Stimulated activated CD8-positive, alpha-beta memory T cell treated with anti-CD3 and anti-CD28 coated beads, Interleukin-4, amount 100 ng/mL, for 4 hours (primary cell): ENCODE measurements at places on chromosomes 1 and 21.

DNA sequence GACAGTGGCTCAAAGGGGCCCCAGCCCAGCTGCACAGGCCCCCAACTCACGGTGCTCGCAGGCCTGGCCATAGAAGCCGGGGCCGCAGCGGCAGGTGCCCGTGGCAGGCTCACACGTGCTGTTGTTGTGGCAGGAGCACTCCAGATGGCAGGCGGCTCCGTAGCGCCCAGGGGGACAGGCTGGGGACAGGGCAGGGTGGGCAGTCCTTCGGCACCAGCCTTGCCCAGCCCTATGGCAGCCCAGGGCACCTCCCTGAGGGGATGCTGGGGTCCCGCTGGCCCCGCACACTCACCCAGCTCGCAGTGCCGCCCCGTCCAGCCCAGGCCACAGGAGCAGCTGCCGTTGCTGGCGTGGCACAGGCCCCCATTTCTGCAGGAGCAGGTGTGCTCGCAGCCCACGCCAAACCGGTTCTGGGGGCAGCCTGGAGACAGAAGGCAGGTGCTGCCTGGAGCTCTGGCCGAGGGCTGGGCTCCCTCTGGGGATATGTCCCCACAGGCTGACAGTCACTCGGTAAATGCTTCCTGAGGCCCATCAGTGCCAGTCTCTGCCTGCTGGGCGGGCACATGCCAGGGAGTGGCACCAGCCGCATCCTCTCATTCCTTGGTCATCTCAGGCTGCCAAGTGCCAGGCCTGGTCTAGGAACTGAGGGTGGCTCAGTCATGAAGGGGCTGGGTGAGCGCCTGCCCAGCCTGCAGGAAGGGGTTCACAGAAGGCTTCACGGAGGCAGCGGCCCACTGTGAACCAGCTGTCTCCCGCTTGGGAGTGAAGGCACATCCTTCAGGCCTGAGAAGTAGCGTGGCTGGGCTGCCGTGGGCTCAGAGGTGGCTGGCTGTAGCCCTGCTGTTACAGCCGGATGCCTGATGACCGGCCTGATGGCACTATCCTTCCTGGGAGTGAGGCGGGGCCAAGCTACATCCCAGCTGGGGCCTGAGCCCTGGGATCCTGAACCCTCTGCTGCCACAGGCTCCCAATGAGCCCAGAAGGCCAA is 40.1 kb downstream of the ARHGEF16 start:
- no peak for DNase-seq

GRCh38 chr1:167196166-167196565 is 24.5 kb upstream of the POU2F1 start:
- no peak for DNase-seq

DNA sequence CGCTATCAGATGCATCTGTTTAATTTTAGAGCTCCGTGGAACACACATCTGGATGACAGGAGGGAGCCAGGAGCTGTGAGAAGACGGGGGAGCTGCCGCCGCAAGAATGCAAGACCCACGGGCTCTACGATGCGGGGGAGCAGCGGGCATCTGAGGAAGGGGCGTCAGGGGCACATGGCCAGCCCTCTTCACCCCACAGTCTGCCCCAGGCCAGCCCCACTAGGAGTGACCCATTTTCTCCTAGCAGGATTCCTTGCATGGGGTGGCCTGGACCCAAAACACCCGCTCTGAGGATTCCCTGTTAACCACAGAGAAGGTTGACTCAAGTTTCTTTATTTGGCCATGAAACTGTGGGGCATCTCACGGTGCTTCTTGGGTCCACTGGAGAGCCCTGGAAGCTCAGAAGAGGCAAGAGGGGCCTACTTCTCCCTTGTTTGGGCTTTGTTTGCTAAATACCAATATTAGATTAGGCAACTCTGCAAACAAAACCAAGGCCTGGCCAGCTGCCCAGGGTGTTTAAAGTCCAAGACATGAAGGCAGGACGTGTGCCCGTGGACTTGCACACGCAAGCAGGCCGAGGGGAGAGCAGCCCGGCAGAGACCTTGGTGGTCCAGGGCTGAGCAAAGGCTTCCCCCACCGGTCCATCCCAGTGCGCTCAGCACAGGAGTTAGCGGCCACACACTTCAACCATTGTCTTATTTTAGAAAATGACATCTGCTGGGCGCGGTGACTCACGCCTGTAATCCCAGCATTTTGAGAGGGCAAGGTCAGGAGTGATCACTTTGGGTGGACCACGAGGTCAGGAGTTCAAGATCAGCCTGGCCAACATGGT is 89.8 kb downstream of the DHRS3 start:
- no peak for DNase-seq

DNA sequence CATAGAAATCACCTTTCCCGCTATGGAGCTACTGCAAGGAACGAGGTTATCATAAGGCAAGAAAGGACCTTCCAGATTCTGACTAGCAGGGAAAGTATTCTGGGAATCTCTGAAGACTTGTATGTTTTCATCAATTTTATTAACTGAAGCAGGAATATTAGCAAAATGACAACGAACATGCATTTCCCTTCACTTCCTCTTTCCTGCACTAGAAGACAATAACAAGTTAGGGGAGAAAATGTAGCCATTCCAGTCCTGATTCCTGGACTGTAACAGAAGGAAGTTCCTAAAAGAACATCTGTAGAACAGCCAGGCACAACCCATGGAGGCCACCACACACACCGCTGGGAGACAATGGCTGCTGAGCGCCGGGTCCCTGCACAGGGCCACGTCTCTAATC is 106.8 kb downstream of the RAVER2 start:
- DNase-seq, result no peak

DNA sequence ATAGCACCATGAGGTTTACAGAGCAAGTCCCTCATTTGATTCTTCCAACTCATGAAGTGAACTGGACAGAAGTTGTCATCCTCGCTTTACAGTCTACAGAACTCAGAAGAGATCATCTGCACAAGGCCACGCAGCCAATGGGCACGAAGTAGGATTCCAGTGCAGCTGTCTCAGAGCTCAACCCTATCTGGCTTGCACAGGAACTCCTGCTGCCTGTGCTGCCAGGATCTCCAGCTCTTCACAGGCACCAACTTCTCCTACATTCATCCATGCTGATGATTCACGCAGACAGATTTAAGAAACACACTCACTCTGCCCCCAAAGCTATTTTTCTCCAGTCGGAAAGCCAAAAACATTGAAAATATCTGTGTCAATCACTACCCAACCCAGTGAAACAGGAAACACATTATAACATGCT is 157.0 kb downstream of the RERE start:
- DNase-seq, result no peak

- no peak for DNase-seq
Measured at GRCh38 chr1:218948446-218948845, 225.2 kb upstream of the LYPLAL1 start.

- DNase-seq, result no peak
Measured at GRCh38 chr1:167707942-167708341, 13.8 kb upstream of the MPZL1 start.

GRCh38 chr21:37463083-37463801 is 96.7 kb downstream of the DYRK1A start:
- no peak for DNase-seq

GRCh38 chr1:91011726-91012125 is 10.1 kb downstream of the ZNF644 start:
- DNase-seq, result no peak

DNA sequence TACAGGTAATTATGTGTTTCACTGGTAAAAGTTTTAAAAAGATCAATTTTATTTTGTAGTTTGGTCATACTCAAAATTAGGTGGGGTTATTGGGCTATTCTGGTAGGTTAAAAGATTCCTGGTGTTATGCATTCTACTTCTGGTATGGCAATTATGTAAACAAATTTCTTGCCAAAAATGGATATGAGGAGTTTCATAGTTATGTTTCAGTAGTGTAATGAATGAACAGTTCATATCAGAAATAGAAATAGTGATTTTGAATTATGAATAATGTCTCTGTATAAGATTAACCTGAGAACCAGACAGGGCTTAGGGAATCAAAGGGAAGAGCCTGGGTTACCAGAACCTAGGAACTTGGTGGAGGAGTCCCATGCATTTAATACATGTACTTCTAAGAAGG is 15.9 kb downstream of the ATF6 start:
- no peak for DNase-seq

DNA sequence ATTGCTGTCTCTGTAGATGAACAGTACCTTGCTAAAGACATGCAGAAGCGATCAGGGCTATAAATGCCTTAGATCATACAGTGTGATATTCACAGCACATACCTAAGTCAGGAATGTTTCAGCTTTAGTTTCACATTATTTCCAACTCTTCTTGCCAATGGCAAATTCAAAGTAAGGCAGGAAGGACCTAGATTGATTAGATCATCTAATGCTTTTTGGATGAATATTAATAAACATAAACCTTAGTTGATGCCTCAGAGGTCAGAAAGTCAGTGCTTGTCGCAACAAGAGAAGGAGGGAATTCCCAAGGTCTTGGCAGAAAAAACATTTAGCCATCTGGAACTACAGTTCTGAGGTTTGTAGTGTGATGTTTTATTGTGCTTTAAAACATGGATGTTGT is 122.3 kb downstream of the TNFSF18 start:
- DNase-seq, result no peak

- no peak for DNase-seq
Measured at GRCh38 chr1:33360367-33360766, 39.5 kb upstream of the A3GALT2 start.

GRCh38 chr1:67683316-67683715 is 1.7 kb upstream of the GADD45A start:
- no peak for DNase-seq

GRCh38 chr1:47532921-47533792 is 95.3 kb downstream of the FOXD2 start:
- DNase-seq, result no peak

- DNase-seq, result no peak
Measured at GRCh38 chr1:207973898-207974568, 63.1 kb upstream of the CD34 start.

DNA sequence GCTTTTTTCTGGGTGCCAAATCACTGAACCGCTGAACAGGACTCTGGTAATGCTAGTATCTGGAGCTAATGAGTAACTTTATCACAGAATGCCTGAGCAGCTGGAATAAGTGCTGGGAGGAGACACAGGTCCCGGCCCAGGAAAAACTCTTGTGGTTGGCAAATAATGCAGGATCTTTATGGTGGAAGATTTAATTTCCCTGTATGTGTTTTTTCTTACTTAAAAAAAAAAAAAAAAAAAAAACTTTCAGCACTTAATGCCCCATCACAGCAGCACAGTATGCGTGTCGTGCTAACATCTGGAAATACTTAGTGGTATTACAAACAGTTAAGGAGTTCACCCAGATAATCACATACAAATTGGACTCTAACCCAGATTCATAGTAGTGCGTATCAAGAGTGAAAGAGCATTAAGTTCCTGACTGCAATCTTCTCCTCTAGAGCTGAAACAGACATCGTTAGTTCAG is 220.7 kb downstream of the TOMM20 start:
- no peak for DNase-seq

- DNase-seq, result no peak
Measured at GRCh38 chr1:95207223-95207935, 26.6 kb upstream of the RWDD3 start.

DNA sequence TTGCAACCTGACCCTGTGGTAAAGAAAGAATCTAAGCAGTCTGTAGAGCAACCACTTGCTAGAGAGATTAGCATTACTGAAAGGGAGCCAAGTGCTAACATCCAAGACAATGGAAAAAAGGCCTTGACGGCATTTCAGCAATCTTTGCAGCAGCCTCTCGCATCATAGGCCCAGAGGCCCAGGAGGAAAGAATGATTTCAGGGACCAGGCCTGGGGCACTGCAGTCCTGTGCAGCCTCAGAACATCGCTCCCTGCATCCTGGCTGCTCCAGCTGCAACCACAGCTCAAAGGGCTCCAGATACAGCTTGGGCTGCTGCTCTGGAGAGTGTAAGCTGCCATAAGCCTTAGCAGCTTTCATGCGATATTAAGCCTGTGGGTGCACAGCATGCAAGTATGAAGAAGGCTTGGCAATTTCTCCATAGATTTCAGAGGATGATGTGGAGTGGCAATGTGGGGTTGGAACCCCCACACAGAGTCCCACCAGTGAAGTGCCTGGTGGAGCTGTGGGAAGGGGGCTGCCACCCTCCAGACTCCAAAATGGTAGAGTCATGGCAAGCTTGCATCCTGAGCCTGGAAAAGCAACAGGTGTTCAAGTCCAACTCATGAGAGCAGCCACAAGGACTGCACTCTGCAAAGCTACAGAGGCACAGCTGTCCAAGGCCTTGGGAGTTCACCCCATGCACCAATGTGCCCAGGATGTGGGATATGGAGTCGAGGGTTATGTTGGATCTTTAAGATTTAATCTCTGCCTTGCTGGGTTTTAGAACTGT is 110.6 kb upstream of the HMGB4 start:
- DNase-seq, result no peak

DNA sequence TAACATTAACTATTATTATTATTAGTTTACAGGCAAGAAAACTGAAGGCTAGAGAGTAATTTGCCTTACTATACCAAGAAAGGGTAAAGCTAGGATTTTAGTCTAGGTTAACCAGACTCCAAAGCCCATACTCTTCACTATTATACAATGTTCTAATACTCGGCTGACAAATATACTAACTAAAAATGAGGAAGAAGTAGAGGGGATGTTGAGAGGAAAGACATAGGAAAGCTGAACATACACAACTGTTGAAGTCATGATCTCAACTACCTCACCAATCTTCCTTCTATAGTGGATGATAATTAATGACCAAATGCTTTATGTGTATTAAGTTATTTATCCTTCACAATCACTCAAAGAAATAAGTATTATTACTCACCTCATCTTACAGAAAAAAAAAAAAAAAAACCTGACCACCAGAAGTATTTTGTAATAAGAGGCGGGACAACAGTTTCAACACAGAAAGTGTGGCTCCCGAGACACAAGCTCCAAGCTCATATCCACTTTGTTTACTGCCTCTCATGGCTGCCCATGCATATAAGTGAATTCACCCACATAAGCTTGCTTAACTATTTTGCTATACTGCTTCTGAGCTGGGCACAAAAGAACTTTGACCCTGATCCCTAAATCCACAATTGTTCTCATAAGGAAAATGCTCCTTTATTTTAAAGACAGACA is 78.0 kb downstream of the USP1 start:
- no peak for DNase-seq

GRCh38 chr21:36487641-36488307 is 7.9 kb upstream of the CLDN14 start:
- DNase-seq, result no peak

DNA sequence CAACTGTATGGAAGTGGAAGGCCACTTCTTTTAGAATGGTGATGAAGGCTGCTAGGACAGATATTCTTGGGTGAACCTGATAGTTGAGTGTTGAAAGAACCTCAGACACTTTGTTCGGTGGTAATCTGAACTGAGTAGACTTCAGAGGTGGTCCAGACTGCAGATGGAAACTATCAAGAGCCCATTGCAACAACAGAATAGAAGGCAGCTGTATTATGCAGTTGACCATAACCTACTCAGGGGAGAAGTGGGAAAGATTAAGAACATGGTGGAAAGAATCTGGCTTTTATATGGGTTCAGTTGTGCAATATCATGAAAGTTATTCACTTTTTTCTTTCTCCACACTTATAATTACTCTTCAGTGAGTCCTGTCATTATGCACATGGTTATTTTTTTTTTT is 194.0 kb downstream of the KCNK2 start:
- no peak for DNase-seq

DNA sequence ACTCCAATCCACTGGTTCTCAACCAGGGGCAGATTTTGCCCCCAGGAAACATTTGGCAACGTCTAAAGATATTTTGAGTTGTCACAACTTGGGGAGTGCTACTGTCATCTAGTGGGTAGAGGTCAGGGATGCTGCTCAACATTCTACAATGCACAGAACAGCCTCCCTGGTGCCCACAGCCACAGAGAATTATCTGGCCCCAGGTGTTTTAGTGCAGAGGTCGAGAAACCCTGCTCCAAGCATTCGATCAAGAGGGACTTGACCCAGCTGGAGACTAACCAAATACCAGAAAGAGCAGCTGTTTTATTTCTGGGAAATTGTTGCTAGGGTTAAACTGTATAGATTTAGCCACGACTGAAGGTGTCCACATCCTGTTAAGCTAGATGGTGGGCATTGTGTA is 19.2 kb downstream of the CD247 start:
- DNase-seq, result no peak
